ENCODE measurements at places on chromosomes 12 and 14. TPM values are rescaled to one million over a fixed set of nuclear protein-coding genes. Genes with fewer than 3 reads are reported as not detected.

Gene GUCY2C
- not detected for total RNA-seq

DNA sequence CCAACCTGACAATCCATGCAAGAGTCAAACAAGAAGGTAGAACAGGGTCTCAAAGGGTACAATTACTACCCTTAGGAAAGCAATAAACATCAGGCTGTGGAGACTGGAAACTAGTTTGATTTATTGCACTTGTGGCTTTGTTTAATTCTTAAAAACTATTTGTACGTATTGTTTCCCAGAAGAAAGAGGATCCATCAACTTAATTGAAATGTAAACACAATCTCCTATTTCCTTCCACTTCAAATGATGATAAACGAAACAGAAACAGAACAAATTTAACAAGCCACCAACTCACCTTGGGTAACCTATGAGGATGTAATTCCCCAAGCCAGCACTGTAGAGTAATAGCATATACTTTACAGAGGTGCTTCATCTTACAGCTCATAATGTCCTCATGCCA is 8.0 kb downstream of the STXBP6 start:
- no peaks in the 10 kb centered on the region for H3K4me1 ChIP-seq
- no peak overlapping the region for H3K27ac ChIP-seq
- no peaks in the 10 kb centered on the region for H3K27me3 ChIP-seq
- no peak overlapping the region for H3K4me3 ChIP-seq
- H3K36me3 ChIP-seq = no peaks in the 10 kb centered on the region

DNA sequence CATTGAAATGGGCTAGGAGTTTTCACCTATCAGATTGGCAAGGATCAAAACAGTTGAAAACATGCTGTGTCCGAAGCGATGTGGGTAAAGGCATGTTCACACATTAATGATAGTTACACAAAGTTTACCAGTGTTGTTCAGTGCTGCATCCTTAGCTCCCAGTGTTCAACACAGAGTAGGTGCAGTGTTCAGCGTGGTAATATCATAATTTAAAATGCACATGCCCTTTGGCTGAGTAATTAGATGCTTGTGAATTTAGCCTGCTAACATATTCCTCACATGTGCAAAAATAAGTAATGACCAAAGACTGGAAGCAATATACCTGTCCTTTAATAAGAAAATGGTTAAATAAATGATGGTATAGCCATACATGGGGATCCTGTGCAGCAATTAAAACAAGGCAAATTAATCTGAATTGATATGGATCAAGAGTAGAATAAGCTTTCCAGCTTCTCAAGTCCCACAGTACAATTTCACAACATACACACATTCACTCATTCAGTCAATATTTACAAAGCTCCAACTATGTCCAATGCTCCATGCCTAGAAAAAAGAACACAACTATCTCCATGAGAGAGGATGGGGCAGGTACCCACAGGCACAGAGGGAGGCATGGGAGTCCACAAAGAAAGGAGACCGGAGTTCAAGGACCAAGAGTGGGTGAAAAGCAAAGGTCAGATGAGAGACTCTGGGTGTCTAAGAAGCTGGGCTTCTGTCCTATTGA is 12.8 kb downstream of the TMCC3 start:
- H3K27me3 ChIP-seq = no peaks in the 10 kb centered on the region
- no peak overlapping the region for H3K27ac ChIP-seq
- no peak overlapping the region for H3K4me3 ChIP-seq
- DNase-seq = no peak
- H3K4me1 ChIP-seq = peaks cover 8% of the 10 kb centered on the region

DNA sequence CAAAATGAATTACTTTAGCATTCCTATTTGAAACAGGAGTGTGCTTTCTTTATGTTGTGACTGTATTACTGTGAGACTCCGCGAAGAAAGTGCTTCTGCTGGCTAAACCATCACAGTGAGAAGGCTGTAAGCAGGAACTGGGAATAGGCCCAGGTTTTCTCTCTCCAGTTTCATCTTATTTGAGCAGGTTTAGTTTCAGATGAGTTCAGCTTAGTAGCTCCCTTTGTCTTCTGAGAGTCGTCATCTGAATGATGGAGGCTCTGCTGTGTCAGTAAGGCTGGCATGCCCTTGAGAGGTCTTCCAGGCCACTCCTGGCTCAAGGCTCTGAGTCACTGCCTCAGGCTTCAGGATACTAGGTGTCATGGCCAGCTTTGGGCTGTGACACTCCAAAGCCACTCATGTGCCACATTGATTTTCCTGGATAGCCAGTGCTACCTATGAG is 205.6 kb upstream of the RGS6 start:
- no peak overlapping the region for H3K27ac ChIP-seq
- H3K36me3 ChIP-seq = peaks cover 31% of the 10 kb centered on the region
- H3K4me3 ChIP-seq = no peak overlapping the region
- no peaks in the 10 kb centered on the region for H3K4me1 ChIP-seq

Gene SARNP
- total RNA-seq = 49.4 TPM

Gene RAD51AP1
- total RNA-seq = 0.58 TPM

GRCh38 chr12:4562034-4562657 is at the start of gene DYRK4:
Gene DYRK4 (plus strand): TSS chr12:4562208. CDS start chr12:4562246, 38 bp downstream.
- no peaks in the 10 kb centered on the region for H3K36me3 ChIP-seq
- H3K4me3 ChIP-seq = no peak within 1 kb of the TSS
- DNase-seq = no peak
- H3K4me1 ChIP-seq = no peaks in the 10 kb centered on the region

DNA sequence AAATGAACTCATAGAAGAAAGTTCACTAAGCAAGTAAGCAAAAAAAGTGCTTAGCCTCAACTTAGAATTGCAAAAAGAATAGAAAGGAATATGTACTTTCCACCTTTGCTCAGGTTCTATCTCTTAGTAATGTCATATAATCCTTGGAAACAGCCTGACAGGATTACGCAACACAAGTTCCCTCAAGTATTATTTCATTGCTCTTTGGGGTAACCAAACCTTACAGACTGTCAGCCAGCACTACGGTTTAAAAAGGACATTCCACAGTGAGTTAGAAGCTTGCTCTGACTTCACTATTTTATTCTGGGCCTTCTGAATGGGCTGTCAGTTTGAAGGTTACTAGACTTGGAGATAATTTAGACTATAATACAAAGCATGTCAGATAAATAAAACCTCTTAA is 264.0 kb downstream of the ATXN7L3B start:
- H3K27ac ChIP-seq = no peak overlapping the region
- DNase-seq = no peak
- no peaks in the 10 kb centered on the region for H3K4me1 ChIP-seq

DNA sequence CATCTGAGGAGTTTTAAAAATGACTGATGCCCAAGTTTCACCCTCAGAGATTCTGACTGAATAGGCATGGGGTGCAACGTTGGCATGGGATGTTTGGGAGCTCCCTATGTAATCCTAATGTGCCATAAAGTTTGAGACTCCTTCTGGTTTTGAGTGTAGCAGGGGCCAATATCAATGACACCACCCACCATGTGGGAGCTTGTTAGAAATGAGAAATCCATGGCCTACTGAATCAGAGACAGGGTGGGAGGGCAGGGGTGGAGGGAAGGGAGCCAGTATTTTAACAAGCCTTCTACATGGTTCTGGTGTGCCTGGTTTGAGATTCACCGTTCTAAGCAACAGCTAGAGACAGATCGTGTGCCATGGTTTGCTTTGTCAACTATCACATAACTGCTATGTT is 46.1 kb downstream of the VCPKMT start:
- no peak for DNase-seq
- no peak overlapping the region for H3K27ac ChIP-seq
- H3K4me3 ChIP-seq = no peak overlapping the region
- H3K36me3 ChIP-seq = no peaks in the 10 kb centered on the region
- peaks cover 15% of the 10 kb centered on the region for H3K4me1 ChIP-seq

DNA sequence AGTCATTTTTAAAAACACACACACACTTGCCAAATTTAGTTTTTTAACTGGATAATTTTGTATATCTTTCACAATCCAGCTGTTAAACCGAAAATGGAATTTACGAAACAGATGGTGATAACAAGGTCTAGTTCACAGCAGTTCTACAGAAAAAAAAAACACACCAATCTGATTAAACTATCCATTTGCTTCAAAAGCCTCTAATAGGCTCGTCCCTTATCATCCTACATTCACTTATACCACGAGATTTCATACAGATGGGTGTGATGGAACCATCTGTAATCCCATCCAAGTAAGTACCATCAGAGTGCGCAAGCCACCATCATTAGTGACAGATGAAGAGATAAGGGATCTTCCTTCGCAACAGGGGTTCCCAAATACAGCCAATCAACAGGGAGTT is 20.1 kb downstream of the GCH1 start:
- no peak for DNase-seq
- H3K27ac ChIP-seq = peak overlapping the region; percentile 59
- H3K4me1 ChIP-seq = peaks cover 37% of the 10 kb centered on the region
- no peaks in the 10 kb centered on the region for H3K27me3 ChIP-seq
- no peaks in the 10 kb centered on the region for H3K36me3 ChIP-seq

- no peaks in the 10 kb centered on the region for H3K4me1 ChIP-seq
- H3K4me3 ChIP-seq = no peak overlapping the region
- no peaks in the 10 kb centered on the region for H3K27me3 ChIP-seq
- no peaks in the 10 kb centered on the region for H3K36me3 ChIP-seq
- no peak overlapping the region for H3K27ac ChIP-seq
Observed at GRCh38 chr14:43535231-43535838, 971.7 kb downstream of the FSCB start.

GRCh38 chr14:59130462-59130861 is 58.0 kb upstream of the DAAM1 start:
- H3K4me3 ChIP-seq = no peak overlapping the region
- H3K36me3 ChIP-seq = no peaks in the 10 kb centered on the region
- no peak overlapping the region for H3K27ac ChIP-seq
- H3K4me1 ChIP-seq = no peaks in the 10 kb centered on the region
- no peaks in the 10 kb centered on the region for H3K27me3 ChIP-seq

DNA sequence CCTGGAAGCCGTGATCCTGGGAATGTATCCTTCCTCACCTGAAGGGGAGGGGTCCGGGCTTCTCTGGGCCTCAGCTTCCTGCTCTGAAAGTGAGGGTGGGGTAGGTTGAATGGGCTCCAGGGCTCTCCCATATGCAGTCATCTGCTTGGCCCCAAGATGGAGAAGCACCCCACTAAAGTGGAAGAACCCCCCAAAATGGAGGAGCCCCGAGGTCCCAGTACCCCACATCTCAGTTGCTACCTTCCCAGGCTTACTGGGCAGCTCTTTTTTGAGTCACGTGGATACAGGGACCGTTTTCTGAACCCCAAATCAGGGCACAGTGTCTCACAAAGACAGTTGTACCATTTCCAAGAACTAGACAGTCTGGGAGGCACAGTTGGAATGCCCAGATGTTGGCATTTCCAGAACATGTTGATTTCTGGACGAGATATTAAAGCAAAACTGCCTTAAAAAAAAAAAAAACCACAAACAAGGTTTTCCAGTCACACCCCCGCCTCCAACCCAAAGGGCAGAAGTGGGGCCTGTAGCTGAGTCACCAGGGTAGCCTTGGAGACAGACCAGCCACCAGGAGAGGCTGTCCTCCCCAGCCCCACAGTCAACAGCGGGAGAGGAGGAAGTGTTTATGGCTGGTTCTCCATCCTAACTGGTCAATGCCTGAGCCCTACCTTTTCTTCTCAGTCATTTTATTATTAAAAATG is 12.1 kb downstream of the VASH1 start:
- H3K36me3 ChIP-seq = no peaks in the 10 kb centered on the region
- H3K4me1 ChIP-seq = peaks cover 16% of the 10 kb centered on the region
- H3K27ac ChIP-seq = no peak overlapping the region
- H3K27me3 ChIP-seq = no peaks in the 10 kb centered on the region
- DNase-seq = no peak

Gene JAG2
- total RNA-seq = 0.29 TPM

DNA sequence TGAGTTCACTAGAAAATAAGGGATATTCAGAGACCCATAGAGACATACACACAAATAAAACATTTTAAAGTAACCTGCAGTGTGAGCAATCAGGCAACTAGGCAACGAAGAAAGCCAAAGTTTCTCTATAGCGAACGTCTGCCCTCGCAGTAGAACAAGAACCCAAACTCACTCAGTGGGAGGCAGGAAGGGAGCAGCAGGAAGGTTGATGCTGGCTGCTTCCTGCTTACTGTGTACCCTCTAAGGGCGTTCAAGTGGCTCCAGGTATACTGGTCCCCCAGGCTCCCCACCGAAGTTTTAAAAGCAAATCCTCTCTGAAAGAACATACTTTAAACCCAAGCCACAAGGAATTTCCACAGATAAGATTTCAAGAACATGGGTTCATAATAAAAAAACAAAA is 249.3 kb downstream of the FOXN3 start:
- H3K27ac ChIP-seq = no peak overlapping the region
- H3K4me1 ChIP-seq = no peaks in the 10 kb centered on the region
- H3K4me3 ChIP-seq = no peak overlapping the region
- H3K36me3 ChIP-seq = peaks cover 11% of the 10 kb centered on the region

GRCh38 chr12:67873355-67873754 is 115.9 kb upstream of the IFNG-AS1 start:
- no peaks in the 10 kb centered on the region for H3K27me3 ChIP-seq
- no peaks in the 10 kb centered on the region for H3K36me3 ChIP-seq
- DNase-seq = no peak
- H3K27ac ChIP-seq = no peak overlapping the region

Gene RFX4
- total RNA-seq = not detected

GRCh38 chr12:111864913-111865312 is 22.9 kb downstream of the MAPKAPK5 start:
- H3K27ac ChIP-seq = no peak overlapping the region
- H3K36me3 ChIP-seq = peaks cover 14% of the 10 kb centered on the region
- H3K27me3 ChIP-seq = no peaks in the 10 kb centered on the region
- H3K4me1 ChIP-seq = peaks cover 5% of the 10 kb centered on the region
- DNase-seq = no peak
- H3K4me3 ChIP-seq = no peak overlapping the region

Gene ACTR6
- total RNA-seq = 51.0 TPM

DNA sequence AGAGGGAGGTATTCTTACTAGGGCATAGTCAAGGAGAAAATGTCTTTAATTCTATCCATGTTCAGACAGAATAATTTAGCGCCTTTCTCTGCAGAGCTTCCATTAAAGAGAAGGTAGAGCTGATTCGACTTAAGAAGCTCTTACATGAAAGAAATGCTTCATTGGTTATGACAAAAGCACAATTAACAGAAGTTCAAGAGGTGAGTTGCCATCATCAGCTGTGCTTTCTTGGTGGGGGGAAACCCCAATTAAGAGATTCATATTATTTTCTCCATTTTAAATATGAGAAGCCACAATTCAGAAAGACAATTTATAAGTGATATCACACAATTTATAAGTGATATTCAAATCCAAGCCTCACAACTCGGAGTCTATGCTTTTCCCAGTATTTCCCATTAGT is 27.8 kb downstream of the RPGRIP1 start:
- H3K4me3 ChIP-seq = no peak overlapping the region
- H3K27ac ChIP-seq = no peak overlapping the region
- DNase-seq = no peak
- no peaks in the 10 kb centered on the region for H3K36me3 ChIP-seq
- H3K4me1 ChIP-seq = peaks cover 13% of the 10 kb centered on the region
- no peaks in the 10 kb centered on the region for H3K27me3 ChIP-seq

DNA sequence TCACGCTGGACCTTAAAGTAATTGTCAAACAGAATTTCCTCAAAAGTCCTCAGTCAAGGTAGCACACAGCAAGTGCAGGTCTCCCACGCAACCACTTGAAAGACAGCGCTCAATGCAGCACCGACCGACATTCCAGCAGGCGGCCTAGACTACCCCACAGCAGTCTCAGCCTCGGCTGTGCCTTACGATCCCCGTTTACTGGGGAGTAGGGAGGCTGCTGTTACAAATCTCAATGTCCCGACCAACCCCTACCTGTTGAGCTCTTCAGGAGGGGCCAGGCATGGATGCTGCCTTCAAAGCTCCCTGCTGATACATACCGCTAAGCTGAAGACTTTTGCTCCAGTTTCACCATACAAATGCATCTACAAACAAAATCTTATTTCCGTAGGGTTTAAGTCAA is 21.8 kb downstream of the VPS37B start:
- H3K36me3 ChIP-seq = peaks cover 22% of the 10 kb centered on the region
- peak; percentile 46 for DNase-seq
- H3K4me1 ChIP-seq = peaks cover 89% of the 10 kb centered on the region
- no peak overlapping the region for H3K4me3 ChIP-seq

GRCh38 chr12:44063671-44064070 is 227.8 kb downstream of the TMEM117 start:
- no peaks in the 10 kb centered on the region for H3K27me3 ChIP-seq
- DNase-seq = no peak

Gene KRT5
- total RNA-seq = not detected

Gene CLEC1B
- total RNA-seq = not detected

All from CD4-positive, alpha-beta memory T cell (primary cell).